ENCODE measurements at places on chromosomes 5 and 9.
A peak's percentile ranks its signal among the peaks of the same experiment; 100 is the strongest.

DNA sequence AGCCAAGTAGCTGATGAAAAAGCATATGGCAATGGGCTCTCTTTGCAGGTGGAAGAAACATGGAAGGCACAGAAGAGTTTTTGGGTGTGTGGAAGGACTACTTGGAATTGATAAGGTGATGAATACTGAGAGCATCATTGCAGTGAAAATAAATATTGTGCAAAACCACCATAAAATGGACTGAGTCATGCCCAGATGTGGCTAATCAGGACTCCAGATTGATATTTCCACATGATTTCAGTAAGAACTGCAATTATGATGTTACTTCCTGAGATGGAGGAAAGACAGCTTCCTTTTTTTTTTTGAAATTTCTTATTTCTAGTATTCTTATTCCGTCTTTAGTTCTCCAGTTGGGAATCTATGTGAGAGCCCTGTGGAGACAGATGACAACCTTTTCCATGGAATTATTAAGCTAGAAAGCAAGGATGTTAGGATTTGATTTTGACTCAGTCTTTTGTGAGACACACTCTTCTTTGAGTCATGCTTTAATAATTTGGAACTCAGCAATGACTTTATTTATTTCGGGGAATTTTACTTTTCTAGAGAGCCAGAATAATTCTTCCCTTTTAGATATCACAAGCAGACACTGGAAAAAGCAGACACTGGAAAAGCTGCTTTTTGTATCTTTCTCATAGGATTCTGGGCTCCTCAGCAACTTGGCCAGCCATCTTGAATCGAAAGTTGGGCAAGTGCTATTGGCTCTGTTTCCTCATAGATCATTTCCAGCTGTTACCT, 94.2 kb upstream of the VCAN start:
- DNase-seq = no peak

DNA sequence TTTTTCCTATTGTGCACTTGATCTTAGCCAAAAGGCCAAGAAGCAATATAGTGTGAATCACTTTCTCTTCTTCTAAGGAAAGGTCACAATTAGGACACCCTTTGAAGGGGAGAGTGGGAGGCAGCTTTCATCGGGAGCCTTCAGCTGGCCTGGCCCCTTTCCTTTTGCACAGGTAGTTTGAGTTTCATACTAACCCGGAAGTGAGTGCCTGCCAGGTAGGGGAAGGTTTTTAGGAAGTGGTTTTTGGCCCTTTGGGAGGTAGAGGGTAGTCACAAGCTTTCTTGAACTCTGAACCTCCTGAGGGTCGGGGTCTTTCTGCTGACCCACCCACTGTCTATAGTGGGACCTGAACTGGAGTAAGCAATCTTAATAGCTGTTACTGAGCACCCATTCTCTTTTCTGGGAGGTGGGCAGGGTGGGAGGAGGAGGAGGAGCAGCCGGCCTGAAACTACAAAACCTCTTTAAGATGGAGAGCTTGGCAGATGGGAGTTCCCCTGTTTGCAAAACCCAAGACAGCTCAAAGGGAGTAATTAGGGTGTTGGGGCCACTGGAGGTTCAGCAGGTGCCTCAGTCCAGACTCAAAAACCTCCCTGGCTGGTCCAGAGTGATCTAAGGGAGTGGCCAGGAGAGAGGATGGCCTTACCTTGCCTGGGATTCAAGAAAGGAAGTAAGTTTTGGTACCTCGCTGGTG, 6.0 kb downstream of the LARP1 start:
- DNase-seq = peak; percentile 48

DNA sequence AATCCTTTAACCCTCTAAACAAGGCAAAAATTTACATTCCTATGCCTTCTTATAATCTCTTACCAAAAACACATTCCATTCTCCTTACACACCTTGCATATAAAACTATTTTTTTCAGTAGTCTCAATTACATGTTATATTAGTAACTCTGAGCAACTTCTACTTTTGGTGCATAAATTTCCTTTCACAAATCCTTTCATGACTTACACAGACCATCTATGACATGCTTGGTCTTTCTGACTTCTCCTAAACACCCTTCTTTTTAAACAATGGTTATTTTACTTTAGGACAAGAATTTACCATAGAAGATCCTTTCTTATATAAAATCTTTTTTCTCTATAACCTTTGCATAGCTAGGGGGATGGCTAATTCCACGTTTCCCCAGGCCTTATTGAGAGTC, 208.0 kb upstream of the ARRDC3 start:
- DNase-seq = no peak

GRCh38 chr5:74626386-74627222, 13.9 kb downstream of the ENC1 start:
- DNase-seq = no peak

GRCh38 chr5:77208507-77209163, 1.8 kb upstream of the PDE8B start:
- DNase-seq = no peak

DNA sequence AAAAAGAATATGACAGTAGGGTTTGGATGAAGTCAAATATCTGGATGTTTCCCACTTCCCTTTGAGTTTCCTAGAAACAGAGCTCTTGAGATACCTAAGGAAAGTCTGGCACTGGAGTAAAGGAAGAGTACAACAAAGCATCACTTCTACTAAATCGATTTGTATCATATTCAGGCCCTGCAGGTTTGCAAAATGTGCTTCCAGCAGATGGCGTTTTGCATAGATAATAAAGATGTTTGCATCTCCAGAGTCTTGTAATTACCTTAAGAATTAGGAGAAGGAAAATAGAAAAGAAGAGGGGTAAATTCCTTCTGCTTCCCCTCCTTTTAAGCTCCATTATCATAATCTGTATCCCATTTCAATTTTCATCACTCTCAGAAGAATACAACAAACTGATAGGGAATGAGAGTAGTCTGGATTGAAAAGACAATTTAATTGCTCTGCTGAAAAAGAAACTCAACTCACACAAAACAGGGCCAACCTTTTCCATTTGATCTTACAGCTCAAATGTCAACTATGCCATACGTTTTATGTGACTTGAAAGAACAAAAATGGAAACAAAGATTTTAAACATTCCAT, 380.4 kb downstream of the PTPRD start:
- no peak for DNase-seq

GRCh38 chr9:85569988-85570387, 171.8 kb downstream of the AGTPBP1 start:
- DNase-seq = no peak
